ENCODE measurements at places on chromosomes 16 and 17. TPM values are rescaled to one million over a fixed set of nuclear protein-coding genes. Genes with fewer than 3 reads are reported as not detected.

GRCh38 chr16:86483-86952 is 8.5 kb downstream of the MPG start:
- DNase-seq = no peak

The STH gene
- not detected for total RNA-seq

DNA sequence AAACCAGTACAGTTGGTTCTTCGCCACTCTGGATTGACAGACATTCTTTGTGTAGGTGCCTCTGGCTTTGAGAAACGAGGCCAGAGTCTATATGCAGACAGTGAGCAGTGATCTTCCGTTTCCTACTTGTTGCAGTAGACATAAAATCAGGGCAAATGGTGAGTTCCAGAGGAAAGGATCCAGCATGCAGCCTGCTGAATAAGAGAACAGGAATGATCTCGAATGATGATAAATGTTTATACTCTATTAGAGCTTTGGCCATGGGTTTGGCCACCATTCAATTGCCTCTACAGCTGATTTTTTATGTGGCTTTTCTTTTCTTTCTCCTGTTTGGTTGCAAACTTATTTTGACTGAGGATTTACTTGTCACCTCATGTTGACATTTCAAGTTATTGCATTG is 286.7 kb downstream of the IRX3 start:
- DNase-seq = no peak

DNA sequence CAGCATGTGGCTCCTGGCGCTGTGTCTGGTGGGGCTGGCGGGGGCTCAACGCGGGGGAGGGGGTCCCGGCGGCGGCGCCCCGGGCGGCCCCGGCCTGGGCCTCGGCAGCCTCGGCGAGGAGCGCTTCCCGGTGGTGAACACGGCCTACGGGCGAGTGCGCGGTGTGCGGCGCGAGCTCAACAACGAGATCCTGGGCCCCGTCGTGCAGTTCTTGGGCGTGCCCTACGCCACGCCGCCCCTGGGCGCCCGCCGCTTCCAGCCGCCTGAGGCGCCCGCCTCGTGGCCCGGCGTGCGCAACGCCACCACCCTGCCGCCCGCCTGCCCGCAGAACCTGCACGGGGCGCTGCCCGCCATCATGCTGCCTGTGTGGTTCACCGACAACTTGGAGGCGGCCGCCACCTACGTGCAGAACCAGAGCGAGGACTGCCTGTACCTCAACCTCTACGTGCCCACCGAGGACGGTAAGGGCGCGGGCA is 645 bp downstream of the NLGN2 start:
- DNase-seq = no peak

The HDAC5 gene
- 71.0 TPM for total RNA-seq

The CCDC154 gene
- total RNA-seq = 0.28 TPM

DNA sequence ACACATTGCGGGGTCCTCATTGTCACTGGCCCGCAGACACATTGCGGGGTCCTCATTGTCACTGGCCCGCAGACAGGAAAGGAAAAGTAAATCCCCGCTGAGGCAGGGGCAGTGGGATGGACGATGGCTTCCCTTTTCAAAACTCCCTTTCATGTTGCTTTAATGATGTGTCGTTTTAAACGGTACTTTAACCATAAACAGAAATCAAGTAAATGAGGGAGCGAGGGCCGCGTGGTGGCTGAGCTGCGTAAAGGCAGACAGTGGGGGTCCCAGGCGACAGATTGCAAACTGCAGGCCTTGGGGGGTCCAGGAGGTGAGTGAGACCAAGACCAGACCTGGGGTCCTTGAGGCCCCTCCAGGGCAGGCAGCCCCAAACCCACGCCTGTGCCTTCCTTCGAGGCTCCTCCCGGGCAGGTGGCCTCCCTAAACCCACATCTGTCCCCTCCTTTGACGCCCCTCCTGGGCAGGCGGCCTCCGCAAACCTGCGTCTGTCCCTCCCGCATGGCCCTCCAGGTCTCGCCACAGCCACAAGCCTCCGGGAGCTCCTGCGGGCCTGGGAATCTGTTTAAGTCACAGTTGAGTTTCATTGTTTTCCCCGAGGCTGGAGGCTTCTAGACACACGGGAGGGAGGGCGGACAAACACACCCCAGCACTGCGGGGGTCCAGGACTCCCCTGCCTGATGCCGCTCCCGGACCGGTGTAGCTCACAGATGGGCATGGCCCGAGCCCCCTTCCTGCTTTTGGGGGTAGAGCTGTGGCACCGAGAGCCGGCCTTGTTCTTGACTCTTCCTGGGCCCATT is 7.3 kb downstream of the PIEZO1 start:
- DNase-seq = peak; percentile 67

The ACD gene
- total RNA-seq = 11.5 TPM

- no peak for DNase-seq
Measured at GRCh38 chr17:28946239-28946638, 5.1 kb downstream of the PHF12 start.

- DNase-seq = no peak
Measured at GRCh38 chr17:28532050-28532960, 20.1 kb downstream of the UNC119 start.

GRCh38 chr16:54447576-54448440 is 161.2 kb upstream of the IRX3 start:
- no peak for DNase-seq

GRCh38 chr16:58026139-58026704 is 668 bp downstream of the MMP15 start:
- peak; percentile 65 for DNase-seq

DNA sequence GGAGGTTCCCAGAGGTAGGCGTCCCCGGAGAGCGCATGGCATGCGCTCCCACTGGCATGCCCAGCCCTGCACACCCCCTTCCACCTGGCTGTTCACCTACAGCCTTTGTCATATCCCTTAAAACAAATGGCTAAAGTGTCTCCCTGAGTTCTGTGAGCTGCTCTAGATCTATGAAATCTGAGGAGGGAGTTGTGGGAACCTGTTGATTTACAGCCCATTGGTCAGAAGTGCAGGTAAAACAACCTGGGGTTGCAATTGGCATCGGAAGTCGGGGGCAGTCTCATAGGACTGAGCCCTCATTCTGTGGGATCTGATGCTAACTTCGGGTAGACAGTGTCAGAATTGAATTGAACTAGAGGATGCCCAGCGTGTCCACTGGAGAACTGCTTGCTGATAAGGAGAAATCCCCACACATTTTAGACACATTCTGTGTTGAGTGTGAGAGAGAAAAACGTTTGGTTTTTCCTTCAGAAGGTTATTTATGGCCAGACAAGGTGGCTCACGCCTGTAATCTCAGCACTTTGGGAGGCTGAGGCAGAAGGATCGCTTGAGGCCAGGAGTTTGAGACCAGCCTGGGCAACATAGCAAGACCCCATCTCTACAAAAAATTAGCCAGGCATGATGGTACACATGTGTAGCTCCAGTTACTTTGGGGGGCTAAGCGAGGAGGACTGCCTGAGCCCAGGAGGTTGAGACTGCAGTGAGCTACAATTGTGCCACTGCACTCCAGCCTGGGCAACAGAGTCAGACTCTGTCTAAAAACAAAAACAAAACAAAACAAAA is 22.1 kb upstream of the GSG1L start:
- DNase-seq = no peak

DNA sequence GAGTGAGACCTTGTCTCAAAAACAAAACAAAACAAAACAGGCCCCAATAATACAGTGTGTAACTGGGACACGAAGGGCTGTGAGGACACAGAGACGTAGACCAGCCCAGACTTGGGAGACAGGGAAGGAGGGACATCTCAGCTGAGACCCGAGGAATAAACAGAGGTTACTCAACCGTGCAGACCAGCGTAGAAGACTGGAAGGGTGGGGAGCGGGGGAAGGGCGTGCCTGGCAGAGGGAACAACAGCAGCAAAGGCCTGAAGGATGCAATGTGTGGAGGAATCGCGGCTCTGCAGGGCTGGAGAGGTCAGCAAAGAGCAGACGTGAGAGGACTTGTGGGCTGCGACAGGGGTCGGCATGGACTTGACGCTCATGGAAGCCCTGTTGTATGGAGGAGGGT is 11.6 kb upstream of the CES4A start:
- DNase-seq = peak; percentile 13

- DNase-seq = no peak
Measured at GRCh38 chr17:48539177-48539576, 5.7 kb downstream of the HOXB2 start.

The VMO1 gene
- not detected for total RNA-seq

DNA sequence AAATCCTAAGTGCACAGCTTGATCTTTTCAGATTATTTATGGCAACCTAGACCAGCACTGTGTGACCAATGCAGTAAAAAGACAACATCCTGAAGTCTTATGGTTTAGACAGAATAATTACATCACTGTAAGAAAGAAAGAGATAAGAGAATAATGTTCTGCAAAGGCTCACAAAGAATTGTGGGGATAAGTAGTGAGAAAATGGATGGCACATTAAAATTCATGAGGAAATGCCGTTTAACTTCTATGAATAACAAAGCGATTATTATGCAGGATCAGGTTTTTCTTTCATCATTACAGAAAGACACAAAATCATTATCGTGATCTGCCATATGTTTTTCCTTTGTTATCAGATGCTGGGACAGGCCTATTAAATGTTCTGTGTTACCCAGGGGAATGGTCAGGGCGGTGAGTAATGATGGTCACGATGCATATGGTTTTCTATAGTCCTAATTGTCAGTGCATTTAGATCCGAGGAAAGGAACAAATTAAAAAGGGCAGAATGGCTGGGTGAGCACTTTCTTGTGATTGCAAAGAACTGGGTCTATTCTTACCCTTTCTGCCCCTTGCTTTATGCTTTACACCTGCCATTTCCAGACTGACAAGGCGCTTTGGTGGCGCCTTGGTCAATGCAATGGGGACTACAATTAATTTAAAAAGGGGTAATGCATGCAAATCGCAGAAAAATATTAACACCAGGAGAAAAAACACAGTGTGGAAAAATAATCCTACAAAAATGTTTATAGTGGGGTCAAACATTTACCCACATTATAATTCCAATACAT is 18.1 kb upstream of the DHX40 start:
- no peak for DNase-seq

- no peak for DNase-seq
Measured at GRCh38 chr16:59148056-59148768, 414.1 kb upstream of the GOT2 start.

- no peak for DNase-seq
Measured at GRCh38 chr16:58970775-58971174, 236.7 kb upstream of the GOT2 start.

DNA sequence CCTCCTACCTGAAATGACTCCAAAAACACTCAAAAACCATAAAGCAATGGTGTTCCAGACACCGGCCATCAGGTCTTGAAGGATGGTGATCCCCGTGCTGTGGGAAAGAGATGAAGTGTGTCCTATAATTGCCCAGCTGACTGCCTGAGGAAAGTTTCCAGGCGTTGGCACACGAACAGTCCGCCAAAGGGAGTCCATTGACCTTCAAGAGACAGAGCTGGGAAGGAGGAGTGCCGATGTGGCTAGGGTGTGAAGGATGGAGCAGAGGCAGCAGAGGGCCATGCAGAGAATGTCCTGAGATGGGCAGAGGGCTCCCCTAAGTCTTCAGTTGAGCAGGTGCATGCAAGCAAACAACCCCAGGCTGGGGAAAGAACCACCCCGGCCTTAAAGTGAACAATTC is 11.9 kb upstream of the NUBP1 start:
- no peak for DNase-seq

GRCh38 chr17:70225276-70225675 is 55.9 kb downstream of the KCNJ2 start:
- DNase-seq = no peak

DNA sequence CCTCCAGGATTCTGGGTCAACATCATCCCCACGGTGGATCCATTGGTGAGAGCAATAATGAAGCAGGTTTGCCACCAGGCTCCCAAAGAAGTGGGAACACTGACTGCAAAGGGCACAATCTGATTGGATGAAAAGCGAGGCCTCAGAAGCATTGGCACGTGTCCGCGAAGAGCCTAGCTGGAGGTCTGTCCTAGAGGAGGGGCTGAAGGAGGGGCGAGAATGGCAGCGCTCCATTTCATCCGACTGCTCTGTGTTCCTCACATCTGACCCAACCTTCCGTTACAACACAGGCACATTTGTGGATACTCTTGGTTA is 79.9 kb downstream of the MRC2 start:
- no peak for DNase-seq

The TBC1D3I gene
- not detected for total RNA-seq

- no peak for DNase-seq
Measured at GRCh38 chr16:85836706-85837582, 37.4 kb downstream of the COX4I1 start.
